Activated CD8-positive, alpha-beta memory T cell treated with anti-CD3 and anti-CD28 coated beads for 4 hours (primary cell): ENCODE measurements at places on chromosomes 3 and 15.

- DNase-seq: no peak
Measured at GRCh38 chr3:41932464-41932863, 29.4 kb downstream of the ULK4 start.

GRCh38 chr3:66816090-66816761, 181.9 kb upstream of the KBTBD8 start:
- no peak for DNase-seq

GRCh38 chr3:43019006-43019809, 40.1 kb downstream of the GASK1A start:
- DNase-seq: no peak

DNA sequence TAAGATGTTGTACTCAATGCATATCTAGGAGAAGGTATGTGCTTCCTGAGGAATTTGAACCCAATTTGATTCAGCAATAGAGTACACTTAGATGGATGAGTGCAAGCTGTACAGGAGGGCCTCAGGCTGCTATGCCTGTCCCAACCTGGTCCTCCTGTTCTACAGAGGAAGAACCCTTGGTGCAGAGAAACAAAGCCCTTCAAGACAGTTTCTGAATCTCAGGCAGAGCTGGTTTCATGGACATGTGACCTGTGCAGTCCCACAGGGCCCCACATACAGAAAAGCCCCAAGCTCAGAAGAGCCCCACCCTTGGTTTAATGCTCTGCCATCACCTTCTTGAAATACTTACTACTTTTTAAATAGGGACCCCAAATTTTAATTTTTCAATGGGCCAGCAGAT, 15.3 kb downstream of the FOXP1 start:
- DNase-seq: no peak

GRCh38 chr3:54514006-54514405, 391.7 kb downstream of the CACNA2D3 start:
- no peak for DNase-seq
